ENCODE measurements at places on chromosomes 6 and 20.

GRCh38 chr6:105995391-105995865 is 90.7 kb upstream of the PRDM1 start:
- no peak for DNase-seq

DNA sequence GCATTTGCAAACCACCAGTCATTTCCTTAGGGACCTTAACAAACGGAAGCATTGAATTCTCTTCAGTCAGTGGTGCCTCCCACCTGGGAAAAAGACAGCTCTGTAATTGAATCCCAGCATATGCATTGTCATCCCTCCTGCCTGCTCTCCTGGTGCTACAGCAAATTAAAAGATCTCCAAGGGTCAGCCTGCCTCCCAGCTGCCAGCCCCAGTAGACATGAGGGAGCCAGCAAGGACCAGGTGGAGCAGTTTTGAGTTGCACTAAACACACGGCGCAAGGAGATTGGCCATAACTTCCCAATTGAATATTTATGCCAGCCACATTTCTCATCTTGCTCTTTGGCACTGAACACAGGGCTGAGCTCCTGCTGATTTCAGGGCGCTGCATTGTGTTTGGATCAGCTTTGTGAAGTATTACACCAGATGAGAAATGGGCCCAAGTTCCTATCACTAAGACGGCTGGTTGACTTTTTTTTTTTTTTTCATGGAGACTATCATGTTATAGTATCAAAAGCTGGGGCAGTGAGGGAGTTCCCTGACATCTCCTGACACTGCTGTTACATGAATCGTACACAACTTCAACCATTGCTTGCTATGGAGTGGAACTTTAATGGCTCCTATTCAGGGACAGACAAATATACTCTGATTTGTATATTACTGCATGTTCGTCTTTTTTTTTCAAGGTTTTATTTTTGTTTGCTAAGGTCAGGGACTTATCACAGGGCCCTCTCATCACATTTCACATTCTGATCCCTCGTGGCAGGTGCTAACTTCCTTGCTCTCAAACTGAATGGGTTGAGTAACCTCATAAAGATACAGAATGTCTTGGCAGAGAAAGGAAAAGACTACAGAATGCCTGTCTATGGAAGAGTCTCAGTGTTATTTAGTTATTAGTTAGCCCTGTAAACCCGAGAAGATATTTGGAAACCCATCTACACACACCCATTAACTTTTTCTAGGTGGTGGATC is 191.1 kb downstream of the EYA4 start:
- no peak for DNase-seq

DNA sequence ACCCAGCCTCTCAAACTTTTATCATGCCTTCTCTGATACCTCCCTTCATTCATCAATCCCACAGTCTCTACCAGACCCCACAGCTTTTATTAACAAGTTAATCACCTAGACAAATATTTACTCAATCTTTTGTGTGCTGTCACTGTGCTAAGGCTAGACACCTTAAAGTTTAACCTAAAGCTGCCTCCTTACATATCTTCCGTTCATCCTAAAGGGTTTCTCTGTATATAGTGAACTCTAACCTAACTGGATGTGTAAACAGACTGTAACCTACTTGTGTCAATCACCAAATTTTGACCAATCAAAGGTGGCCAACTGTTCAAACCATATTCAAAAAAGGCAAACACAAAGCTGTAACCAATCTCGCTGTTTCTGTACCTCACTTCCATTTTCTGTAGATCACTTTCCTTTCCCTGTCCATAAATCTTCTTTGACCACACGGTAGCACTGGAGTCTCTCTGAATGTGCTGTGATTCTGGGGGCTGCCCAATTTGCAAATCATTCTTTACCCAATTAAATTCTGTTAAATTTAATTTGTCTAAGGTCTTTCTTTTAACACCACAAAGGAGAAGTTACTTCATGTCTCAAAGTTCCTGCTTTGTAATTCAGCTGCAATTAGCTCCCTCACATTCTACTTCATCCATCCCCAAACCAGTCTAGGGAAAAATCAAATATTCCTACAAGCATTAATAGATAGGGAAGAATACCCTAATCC is 72.5 kb downstream of the ARHGAP18 start:
- DNase-seq: no peak

GRCh38 chr6:74578339-74578738 is 627.5 kb downstream of the COL12A1 start:
- no peak for DNase-seq

DNA sequence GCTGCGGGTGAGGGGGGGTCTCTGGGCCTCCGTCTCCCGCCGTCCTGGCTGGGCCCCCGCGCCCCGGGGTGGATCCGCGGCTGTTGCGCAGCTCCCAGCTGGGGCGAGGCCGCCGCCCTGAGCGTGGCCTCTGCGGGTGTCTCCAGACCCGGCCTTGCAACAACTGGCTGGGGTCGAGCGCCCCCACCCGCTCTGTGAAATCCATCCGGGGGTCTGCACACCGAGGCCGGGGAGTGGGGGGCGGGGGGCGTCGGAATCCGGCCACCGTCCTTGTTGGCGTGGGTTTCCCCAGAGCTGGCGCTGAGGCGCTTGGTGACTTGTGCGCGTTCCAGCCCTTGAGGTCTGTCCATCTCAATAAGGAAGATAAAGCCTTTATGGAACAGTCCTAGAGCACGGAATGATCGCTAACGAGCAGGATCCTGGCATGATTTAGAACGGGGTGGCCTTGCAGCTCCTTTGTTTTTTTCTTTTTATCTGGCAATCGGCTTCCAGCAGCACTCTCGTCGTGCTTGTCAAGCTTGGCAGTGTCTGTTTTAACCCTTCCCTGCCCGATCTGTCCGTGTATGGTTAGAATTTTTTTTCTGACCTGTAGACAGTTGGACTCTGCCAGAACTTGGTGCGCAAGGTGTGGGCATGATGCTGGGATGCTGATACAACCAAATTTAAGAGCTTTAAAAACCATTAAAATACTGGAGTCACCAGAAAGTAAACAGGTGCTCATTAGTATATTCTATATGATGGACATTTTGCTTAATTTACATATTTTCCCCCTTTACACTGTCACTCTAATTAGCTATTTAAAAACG is 675 bp downstream of the DSTN start:
- peak; percentile 30 for DNase-seq

- DNase-seq: no peak
These were observed 219.7 kb upstream of the TAB2 start for GRCh38 chr6:149097794-149098193.

DNA sequence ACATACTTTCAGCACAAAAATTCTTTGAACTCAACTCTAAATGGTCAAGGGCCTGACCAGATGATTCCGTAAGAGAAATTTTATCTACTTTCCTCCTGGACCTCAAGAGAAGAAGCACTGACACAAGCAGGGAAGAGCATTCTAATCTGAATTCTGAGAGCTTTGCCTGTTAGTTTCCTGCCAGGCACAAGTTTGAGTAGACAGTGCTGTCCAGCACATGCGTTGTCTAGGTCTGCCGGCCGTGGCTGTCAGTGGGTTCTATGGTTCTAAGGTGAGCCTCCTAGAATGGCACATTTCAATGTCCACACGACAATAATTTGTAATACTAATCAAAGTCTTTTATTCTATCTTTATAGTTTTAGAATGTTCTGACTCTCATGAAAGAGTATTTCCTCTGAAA is 91.9 kb downstream of the RFPL4B start:
- DNase-seq: no peak

DNA sequence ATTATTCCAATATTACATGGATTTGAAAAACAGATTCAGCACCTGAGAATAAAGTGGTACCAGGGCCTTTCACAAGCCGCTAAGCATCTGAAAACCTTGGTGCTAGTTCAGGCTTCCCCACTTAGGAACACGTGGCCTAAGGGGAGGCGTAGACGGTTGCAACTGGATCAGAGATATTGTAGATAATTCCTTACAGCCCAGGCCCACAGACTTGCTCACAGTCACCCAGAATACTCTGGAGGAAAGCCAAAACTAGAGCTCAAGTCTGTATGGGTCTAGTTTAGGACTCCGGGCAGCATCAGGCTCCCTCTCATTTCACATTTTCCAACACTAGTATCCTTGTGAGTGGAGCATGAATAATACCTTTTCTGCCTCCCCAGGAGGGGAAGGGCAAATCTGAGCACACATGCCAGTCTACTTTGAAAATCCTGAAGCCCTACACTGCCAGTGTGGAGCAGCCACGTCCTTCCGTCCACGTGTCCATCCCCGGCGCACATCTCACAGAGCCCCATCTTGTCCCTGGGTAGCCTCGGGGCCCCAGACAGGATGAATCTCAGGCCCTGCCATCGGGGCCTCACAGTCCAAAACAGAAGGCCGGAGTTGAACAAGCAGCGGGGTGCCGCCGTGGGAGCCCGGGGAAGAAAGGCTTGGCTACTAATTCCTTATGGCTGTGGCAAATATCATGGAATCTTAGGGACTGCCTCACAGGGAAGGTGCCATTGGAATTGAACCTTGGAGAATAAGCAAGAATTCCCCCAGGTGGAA is 299.3 kb downstream of the NRN1 start:
- DNase-seq: no peak

DNA sequence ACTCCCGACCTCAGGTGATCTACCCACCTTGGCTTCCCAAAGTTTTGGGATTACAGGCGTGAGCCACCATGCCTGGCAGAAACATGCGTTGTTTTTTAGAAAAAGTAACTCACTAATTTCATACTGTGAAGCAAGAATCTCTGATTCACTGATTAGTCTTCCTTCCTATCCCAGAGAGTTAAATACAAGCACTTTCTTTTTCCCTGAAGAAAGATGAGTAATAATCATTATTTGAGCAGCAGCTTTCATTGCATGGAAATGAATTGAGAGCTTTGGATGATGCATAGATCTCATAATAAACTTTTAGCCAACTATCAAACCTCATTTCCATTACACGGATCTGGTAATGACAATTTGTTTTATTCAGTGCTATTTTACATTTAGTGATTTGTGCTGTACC is 892.5 kb upstream of the EYS start:
- DNase-seq: no peak

DNA sequence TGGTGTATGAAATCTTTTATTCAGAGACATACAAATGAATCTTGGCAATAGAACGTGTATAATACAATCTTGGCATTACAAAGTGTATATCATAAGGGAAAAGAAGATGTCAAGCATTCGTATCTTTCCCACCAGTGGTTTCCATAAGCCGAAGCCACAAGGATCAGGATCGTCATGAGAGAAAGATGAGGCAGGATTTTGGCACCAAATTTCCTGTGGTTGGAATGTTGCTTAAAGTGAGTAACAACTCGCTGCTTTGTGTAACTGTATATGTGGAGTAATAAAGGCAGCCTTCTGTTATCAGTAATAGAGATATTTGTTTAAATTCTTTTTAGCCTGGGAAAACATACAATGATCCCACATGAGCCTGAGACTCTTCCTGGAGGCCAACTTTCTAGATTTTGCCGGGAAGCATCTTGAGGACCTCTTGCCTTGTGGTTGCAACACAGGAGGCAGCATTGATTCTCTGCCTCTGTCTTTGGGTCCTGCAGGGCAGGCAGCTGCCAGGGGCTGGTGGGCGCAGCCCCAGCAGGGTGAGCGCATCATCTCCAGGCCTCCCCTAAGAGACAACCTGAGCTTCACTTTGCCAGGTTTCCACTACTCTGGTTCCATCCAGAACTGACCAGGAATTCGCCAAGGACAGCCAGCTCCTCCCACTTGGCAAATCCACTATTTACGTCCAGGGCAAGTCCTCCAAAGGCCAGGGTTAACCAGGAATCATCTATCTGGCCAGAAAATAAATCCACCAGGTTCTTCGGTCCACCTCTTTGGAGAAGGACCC is 230.9 kb upstream of the SULF2 start:
- no peak for DNase-seq

- no peak for DNase-seq
These were observed 143.8 kb upstream of the KHDRBS2 start for GRCh38 chr6:62429781-62430180.

DNA sequence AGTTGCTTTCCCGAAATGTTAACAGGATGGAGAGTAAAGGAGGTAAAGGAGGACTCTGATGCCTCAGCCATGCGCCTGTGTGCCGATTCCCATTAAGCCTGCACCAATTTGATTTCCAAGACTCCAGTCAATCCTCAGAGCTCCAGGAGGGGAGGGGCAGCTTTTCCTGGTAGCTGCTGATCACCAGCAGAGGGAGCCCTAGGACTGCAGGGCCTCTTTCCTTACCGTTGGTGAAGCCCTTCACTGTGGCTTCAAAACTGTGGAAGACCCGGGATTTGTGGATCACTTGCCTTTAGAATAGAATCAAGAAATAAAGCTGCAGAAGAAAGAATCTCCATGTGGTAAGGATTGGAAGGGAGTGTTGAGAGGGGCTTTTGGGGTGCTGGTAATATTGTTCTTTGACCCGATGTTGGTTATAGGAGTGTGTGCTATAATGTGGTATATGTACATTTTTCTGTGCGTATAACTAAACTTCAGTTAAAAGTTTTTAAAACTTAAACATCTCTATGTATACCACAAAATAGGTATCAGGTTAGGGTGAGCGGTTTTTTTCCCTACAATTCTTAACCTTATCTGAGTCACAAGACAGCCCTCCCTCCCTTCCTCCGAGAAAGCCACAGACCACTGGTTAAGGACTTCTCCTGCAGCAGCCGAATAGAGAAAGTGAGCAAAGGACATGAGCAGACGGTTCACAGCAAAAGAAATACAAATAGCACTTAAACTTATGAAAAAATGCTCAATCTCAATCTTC is 6.9 kb upstream of the OSER1 start:
- DNase-seq: peak; percentile 91

DNA sequence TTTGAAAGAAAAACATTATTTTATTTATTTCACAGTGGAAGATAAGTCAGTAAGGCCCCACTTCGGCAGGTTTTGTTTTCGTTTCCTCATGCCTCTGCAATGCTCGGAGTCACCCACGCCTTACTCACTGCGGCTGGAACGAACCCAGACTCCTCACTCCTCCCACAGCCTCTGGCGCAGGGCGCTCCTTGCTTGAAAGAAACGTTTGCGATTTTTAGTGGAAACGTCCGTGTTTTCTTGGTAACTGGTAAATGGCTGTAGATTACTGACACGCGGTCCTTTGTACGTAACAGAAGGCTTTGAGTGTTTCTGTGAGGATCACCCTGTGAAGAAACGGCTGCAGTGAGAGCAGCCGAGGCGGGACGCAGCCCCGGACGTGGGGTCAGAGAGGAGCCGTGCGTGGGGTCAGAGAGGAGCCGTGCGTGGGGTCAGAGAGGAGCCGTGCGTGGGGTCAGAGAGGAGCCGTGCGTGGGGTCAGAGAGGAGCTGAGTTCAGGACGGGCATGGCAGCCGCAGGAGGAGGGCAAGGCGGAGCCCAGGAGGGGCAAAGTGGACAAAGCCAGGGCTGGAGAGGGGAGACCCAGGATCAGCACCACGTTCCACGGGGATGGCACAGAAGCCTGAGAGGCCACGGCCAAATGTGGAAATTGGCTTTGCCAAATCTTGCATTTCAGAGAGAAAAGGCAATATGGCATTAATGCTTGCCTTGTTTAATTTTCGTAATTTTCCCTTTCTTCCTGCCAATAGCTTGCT is 198.6 kb upstream of the THBS2 start:
- DNase-seq: no peak

DNA sequence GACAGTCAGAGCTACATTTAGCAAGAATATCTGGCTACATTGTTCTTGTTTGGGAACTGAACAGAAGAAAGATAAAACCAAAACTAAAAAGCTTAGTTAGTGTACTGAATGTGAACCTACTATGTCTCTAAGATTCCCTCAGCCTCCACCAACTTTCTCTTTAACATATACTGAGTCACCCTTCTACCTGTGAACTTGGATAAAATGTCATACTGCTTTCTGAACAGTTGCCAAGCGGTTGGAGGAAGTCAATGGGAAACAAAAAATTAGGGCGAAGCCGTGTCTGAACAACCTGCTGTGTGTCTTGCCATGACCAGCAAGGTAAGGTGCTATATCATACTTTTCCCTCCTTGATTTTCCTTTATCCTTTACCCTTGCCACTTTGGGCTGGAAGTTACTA is 243.5 kb downstream of the BTBD9 start:
- no peak for DNase-seq
